ENCODE measurements at places on chromosomes 16 and 17.
A peak's percentile ranks its signal among the peaks of the same experiment; 100 is the strongest.

- DNase-seq = no peak
Measured at GRCh38 chr17:77364381-77364911, 223.7 kb downstream of the SEC14L1 start.

- no peak for DNase-seq
Measured at GRCh38 chr16:78932355-78932943, 668.1 kb downstream of the MAF start.

GRCh38 chr17:48997103-48997826 lies at the start of gene IGF2BP1:
Gene IGF2BP1 (plus strand): TSS chr17:48997385. CDS start chr17:48997746, 361 bp downstream.
- peak; percentile 93 for DNase-seq

DNA sequence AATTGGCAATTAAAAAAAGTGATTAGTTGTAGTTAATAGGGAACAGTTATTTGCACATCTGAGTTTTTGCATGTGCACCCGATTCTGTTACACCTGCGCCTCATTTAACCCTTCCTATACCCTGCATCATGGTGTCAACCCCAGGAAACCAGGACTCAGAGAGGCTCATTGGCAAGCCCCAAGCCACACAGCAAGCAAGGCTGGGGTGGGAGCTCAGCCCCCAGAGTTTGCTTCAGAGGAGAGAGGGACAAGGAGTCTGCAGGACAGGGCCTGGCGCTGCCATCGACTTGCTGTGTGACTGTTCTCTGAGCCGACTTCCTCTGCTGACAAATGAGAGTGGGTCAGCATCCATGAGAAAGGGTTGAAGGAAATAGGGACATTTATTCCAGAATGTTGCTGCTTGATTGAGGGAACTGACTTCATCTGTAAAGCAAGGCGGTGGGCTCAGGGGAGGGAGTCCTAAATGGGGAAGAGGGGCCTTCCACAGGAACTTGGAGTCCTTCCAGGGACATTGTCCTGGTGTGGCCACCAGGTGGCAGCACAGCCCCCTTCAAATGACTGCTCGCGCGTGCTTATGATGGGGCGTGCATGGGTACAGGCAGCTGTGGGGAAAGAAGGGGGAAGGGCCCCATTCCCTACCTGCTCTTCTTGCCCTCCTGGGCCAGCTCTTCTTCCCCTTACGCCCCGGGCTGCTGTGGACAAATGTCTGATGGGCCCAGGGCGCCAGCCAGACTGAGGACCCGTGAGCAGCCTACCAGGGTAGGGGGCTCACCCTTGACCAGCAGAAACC lies 51.6 kb downstream of the NT5M start:
- DNase-seq = peak; percentile 87

DNA sequence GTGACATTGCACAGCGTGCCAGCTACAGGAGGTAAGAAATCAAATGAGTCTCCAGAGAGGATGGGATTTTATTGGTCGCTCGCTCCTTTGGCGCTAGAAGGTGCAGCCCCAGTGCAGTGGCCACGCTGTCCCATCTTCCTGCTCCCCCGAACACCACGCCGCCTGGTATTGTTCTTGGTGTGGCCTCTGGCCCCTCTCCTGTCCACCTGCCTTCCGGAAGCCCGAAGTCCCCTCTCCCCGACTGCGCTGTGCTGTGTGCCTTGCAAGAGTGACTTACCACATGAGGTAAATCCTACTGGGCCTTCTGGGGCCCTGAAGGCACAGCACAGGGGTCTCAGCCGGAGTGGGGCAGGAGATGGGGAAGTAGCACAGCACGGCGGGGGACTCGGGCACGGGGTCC lies 58.2 kb downstream of the MARCHF10 start:
- DNase-seq = no peak

- no peak for DNase-seq
Measured at GRCh38 chr16:53372992-53373871, 61.0 kb upstream of the RBL2 start.

- DNase-seq = peak; percentile 60
Measured at GRCh38 chr17:80811181-80812105, 180.2 kb upstream of the CHMP6 start.

- DNase-seq = no peak
Measured at GRCh38 chr17:41967141-41967920, 736 bp downstream of the CNP start.

DNA sequence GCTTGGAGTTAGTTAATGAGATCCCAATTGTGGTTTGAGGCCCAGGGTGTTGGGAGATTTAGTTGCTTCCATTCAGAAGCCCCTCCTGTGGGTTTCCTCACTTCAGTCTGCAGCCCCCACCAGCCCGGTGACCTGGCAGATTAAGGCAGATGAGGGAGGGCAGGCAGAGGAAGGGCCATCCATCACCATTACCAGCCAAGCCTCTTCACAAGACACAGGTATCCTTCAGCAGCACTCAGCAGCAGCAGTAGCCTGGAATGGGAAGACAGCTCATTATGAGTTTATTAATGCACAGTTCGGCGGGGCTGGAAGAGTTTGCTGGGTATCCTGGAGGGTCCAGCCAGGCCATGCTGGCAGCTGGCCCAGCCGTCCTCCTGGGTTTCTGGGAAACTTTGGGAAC lies 90.0 kb upstream of the GPRC5B start:
- DNase-seq = no peak

- DNase-seq = no peak
Measured at GRCh38 chr16:26818393-26818792, 248.3 kb upstream of the C16orf82 start.

GRCh38 chr16:24523569-24523968 lies 15.8 kb upstream of the RBBP6 start:
- DNase-seq = no peak

GRCh38 chr17:57062865-57063264 lies 22.2 kb upstream of the AKAP1 start:
- DNase-seq = no peak

DNA sequence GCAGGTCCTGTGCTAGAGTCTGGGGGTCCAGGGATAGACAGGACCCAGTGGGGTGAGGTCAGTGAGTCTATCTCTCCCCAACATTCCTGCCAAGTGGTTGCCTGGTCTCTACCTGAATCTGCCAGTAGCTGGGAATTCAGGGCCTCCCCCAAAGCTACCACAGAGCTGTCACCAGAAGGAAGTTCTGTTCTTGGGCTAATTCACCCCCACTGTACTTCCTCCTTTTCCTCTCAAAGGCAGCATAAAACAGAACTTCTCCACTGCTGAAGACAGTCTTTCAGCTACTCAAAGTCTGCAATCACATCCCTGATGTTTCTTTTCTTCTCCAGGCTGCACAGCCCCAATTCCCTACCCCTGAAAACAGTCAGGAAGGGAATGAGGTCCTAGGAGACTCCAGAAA lies 8.7 kb downstream of the CAMTA2 start:
- peak; percentile 61 for DNase-seq

Measured in NB4 (cell line).